ENCODE measurements at places on chromosomes 7 and 10.

GRCh38 chr10:97327348-97328294 is 6.9 kb downstream of the FRAT2 start:
- no peak for DNase-seq

DNA sequence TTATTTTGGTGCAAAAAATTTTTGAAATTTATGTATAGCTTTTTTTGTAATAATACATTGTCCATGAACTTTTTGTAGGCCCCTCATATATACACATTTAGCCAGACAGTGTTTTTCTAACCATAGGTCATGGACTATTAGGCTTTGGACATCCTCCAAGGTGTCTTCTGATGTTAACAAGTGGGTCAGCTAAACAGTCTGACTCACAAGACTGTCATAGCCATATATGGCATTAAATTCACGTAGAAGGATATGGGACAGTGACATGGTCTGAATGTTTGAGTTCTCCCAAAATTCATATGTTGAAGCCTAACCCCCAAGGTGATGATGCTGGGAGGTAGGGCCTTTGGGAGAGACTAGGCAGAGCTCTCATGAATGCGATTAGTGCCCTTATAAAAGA is 14.0 kb upstream of the NUB1 start:
- DNase-seq = no peak

DNA sequence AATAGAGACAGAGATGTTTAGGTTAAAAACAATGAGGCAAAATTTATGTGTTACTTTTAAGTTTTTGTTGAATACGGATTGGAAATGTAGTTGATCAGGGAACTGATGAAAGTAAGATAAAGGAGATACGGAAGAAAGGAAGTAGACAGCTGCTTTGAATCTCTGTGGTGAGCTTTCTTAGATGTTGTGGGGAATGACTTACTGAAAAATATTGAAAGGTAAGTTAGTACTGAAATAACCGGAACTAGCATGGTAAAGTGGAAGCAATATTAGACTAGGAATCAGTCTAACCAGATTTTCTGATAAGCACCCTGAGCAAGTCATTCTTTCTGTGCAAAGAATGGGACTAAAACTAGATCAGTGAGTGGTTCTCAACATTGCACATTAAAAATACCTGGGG is 34.8 kb downstream of the LUC7L2 start:
- DNase-seq = no peak

DNA sequence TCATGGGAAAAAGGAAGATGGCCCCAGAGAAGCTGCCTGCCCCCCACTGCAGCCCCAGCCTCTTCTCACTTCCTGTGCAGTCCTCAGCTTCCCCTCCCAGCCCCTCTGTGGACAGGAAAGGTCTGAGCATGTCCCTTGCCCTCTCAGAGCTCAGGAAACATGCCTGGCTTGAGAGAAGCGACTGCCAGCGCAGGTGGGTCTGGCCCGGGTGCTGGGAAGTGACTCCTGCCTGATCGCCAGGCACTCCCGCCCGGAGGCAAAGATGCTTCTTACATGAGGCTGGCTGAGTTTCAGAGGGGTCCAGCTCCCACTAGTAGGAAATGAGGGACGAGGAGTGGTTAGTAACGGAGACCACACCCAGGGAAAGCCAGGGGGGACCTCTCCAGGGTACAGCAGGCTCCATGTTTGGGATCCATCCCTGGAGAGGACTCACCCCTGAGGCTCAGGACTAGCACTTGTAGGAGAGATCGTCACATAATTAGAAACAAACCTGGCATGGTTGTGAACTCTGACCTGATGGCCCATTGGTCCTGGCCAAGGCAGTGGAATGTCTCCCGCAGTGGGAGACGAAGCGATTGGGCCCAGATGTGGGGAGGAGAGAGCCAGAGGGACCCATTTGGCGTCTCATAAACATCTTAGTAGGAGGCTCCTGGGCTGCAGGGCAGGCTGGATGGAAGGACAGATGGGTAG is 12.3 kb downstream of the ELN start:
- DNase-seq = no peak
